ENCODE measurements at places on chromosomes 5 and 9.

- DNase-seq: peak; percentile 52
Observed at GRCh38 chr5:17224858-17225511, 7.6 kb downstream of the BASP1 start.

DNA sequence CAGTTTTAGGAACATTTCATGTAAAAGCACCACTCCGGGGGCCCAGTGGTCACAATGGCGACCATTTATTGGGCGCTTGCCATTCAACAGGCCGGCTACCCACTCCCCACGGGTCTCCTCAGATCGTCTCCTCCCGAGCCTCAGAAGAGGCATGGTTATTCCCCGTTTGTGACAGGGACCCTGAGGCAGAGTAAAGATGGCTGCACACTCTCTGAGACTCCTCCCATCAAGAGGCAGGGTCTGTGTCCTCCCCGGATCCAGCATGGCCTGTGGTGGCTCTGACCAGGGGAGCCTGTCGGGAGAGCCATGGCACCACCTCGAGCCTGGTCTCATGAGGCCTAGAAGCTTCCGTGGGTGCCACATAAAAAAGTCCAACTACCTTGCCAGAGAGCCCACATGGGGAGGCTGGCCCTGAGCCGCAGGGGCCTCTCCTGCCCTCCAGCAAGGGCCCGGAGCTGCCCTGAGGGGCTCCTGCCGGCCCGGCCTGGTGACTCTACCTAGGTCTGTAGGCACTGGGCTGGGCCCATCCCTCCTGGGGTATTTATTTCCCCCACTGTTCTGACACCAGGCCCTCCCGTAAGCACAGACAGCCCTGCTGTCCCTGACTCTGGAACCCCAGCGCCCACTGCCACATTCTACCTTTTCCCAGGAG, 90.8 kb downstream of the VAV2 start:
- DNase-seq: no peak

GRCh38 chr9:16030528-16031185, 477.8 kb downstream of the CCDC171 start:
- peak; percentile 95 for DNase-seq

GRCh38 chr9:116303270-116303669, 149.7 kb downstream of the PAPPA start:
- no peak for DNase-seq

DNA sequence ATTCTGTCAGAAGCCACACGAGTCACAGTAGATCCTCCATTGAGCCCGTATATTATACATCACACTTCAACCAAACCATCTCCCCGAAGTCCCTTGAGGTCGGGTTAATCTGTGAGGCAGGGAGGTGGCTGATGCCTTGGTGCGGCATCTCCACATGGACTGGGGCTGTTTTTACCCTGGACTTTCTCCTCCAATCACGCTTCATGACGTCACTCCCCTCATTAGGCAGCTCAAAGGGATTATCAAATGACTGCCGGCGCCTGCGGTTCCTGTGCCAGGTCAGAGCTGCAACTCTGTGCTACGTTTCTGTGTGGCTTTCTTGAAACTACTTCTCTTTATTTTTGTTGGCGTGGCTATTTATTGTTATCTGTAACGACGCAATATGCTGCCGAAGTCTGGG, 53.7 kb downstream of the TMOD1 start:
- DNase-seq: no peak

DNA sequence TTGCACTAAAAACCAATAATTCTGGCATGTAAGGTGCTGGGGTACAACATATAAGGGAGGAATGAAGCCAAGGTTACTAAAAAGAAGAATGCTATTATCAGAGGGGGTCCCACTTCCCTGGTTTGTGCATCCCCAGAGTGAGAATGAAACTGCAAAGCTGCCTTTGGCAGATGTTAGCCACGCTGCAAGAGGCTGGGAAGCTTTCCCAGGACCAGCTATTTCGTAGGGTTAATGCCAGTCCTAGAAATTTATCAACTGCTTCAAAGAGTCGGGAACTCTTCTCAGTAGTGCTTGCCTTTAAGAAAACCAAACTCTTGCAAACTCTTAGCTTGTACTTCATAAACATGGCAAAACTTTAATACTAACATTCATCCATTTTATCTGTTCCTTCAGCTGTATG, 87.5 kb upstream of the NR5A1 start:
- no peak for DNase-seq

DNA sequence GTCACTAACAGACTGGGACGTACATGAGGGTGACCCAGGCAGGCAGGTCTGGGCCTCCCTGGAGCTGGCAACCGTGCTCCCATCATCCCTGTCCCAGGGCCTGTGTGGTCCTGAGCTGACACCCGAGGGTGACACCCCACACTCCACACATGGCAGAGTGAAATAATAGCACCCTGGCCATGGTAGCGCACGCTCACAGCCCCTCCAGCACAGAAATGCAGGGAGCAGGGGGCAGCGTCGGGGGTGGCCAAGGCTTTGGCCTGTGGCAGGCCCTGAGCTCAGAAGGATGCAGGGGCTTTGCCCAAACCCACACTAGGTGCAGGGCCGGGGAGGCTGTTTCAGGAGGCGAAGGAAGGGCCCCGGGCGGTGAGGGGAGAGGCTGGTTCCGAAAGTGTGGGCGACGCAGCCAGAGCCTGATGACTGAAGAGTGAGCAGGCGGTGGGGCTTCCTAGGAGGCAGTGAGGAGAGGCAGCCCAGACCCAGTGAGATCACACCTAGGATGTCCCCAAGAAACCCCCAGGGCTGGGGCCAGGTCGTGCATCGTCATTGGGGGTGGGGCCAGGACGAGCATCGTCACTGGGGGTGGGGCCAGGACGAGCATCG, 12.9 kb downstream of the OR2V2 start:
- peak; percentile 59 for DNase-seq

DNA sequence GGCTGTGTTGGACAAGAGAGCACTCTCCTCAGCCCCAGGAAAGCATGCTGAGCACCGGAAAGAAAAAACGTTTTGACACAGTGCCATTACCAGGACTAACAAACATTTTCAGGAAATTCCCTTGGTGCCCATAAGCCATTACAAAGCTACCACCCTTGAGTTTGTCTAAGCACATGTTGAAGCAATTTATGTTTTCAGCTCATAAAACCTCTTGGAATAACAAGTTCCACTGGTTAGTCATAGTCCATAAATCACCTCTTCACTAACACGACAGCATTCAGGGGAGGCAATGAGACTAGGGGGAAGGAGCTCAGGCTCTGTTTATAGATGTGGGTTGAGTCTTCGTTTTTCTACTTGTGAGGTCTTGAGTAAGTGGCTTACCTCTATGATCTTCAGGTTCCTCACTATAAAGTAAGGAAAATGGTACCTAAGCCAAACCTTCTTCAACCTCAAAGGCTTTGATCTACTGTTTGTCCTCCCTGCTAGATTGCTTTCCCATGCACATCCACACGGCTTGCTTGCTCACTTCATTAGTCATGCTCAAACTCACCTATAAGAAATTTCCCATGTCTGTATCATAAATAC, 65.4 kb downstream of the DRD1 start:
- peak; percentile 86 for DNase-seq

GRCh38 chr5:126450346-126450745, 27.1 kb downstream of the GRAMD2B start:
- no peak for DNase-seq

- DNase-seq: no peak
Observed at GRCh38 chr5:68771221-68771620, 322.6 kb upstream of the SLC30A5 start.

- peak; percentile 90 for DNase-seq
Observed at GRCh38 chr9:83707518-83707767, 315 bp downstream of the UBQLN1 start.

Data from islet precursor cell (in vitro differentiated cells).